ENCODE measurements at places on chromosomes 7 and 10.

GRCh38 chr10:81367132-81367531 is 507.9 kb upstream of the NRG3 start:
- DNase-seq: no peak

- DNase-seq: no peak
Measured at GRCh38 chr7:20558963-20559716, 56.3 kb upstream of the ABCB5 start.

GRCh38 chr7:127667759-127668530 is 16.0 kb downstream of the SND1 start:
- DNase-seq: no peak

GRCh38 chr10:98074315-98074911 is 44.0 kb upstream of the CRTAC1 start:
- no peak for DNase-seq

GRCh38 chr7:32243687-32244290 is 173.6 kb upstream of the PDE1C start:
- no peak for DNase-seq

GRCh38 chr10:11193001-11193551 is 175.4 kb downstream of the CELF2 start:
- no peak for DNase-seq
